ENCODE measurements at places on chromosomes 16 and 17. TPM values are rescaled to one million over a fixed set of nuclear protein-coding genes. Genes with fewer than 3 reads are reported as not detected.

Gene IRX3
- 5.2 TPM for total RNA-seq

Gene NOTUM
- 0.31 TPM for total RNA-seq

Gene RABEP1
- 48.7 TPM for total RNA-seq

Gene KCNH4
- total RNA-seq: 0.43 TPM

Gene TBC1D3K
- not detected for total RNA-seq

Gene CFAP97D1
- total RNA-seq: not detected

Gene PPY
- total RNA-seq: not detected

Measured in A549 treated with DMSO at 1 μM for 4 hours (cell line).